CD8-positive, alpha-beta T cell (primary cell): ENCODE measurements at places on chromosomes 4 and X.

- no peak for DNase-seq
Observed at GRCh38 chr4:152459326-152459725, 76.6 kb downstream of the FBXW7 start.

DNA sequence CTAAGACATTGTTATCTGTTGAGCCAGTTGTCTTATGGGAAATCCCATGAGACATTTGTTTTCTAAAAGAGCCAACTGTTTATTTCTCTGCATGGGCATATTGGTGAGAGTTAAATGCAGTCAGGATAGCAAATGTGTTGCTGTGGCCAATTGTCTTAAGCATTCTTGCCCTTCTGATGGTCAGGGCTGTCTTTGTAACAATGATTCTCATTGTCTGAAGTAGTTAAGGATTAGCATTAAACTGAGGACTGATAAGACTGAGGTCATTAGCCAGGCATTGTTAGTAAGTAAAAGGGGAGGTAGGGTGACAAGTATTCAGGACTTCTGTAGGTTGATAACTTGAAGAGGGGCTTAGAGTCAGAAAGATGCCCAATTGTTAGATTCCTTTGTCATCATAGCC lies 11.2 kb upstream of the MORF4L2 start:
- DNase-seq = no peak

DNA sequence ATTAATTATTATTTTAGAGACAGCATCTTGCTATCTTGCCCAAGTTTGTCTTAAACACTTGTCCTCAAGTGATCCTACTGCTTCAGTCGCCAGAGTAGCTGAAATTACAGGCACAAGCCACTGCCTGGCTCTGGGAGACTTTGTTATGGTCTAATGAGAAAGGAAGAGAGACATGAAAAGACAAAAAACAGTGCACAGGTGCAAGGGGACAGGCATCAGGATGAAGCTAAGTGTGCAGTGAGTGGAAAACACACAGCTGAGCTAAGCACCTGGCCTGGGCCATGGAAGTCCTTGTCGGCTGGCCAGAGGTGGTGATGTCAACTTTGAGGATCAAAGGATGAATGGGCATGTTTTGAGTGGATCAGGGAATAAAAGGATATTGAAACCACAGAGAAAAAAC lies 102.7 kb downstream of the HS3ST1 start:
- no peak for DNase-seq

GRCh38 chr4:123653236-123653635 lies 256.6 kb downstream of the SPRY1 start:
- no peak for DNase-seq

DNA sequence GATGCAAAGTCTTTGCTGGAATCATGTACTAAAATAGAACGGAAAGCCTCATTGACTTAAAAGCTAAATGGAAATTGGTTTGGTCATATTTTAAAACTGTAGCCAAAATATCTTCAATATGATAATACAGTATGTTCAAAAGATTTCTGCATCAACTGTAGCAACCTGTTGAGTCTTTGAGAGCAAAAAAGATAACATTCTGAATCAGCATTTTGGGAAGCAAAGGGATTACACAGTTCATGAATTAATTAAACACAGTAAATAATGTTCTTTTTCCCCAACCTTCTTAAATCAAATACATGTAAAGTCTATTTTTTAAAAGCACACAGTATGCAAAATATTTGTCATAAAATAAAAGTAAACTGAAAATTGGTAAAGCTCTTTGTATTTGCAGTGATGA lies 50.5 kb downstream of the DCHS2 start:
- DNase-seq = no peak

DNA sequence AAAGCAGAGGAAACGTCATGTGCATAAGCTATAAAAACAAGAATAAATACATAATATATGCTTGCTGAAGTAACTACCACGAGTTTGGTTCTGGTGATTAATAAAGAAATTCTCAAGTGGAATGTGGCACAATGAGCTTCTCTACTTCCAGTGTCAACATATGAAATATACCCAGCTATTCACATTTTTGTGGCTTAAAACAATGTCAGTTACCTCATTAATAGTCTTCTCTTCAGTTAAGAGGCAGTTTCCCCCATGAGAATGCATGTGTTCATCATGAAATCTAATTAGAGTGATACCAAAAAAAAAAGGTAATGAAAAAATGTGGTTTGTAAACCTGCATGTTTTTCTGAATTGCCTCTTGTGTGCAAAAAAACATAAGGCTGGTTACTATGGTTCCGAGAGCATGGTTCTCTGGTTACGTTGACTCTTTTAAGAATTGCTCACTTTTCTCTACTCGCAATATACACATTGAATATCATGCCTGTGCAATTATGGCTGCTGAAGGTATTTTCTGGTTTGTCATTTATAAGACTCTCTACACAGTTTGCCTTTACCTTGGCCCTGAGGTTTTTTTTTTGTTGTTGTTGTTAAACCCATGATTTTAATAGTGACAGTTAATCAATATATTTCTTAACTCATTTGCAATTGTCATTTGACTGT lies 108.2 kb downstream of the PCDH7 start:
- DNase-seq = no peak
